Progenitor cell of endocrine pancreas (in vitro differentiated cells): ENCODE measurements at places on chromosomes 12 and 14. TPM values are rescaled to one million over a fixed set of nuclear protein-coding genes. Genes with fewer than 3 reads are reported as not detected.

The APEX1 gene
- total RNA-seq = 309 and 322 TPM in 2 replicates

The PITPNM2 gene
- total RNA-seq = 2.1 and 2.6 TPM in 2 replicates

The EIF2S3B gene
- 1.8 and 2.4 TPM in 2 replicates for total RNA-seq

The NYNRIN gene
- 38.3 and 40.0 TPM in 2 replicates for total RNA-seq

The ANKRD33 gene
- total RNA-seq = 0.14 and 0.44 TPM in 2 replicates

The OTUB2 gene
- total RNA-seq = 7.0 and 7.4 TPM in 2 replicates

The PLEKHG7 gene
- total RNA-seq = 0.65 and 0.75 TPM in 2 replicates

The LRTM2 gene
- 0.48 and 0.53 TPM in 2 replicates for total RNA-seq

The C12orf50 gene
- total RNA-seq = 0.10 and 0.16 TPM in 2 replicates

The ACYP1 gene
- total RNA-seq = 19.9 and 21.2 TPM in 2 replicates

The TGM1 gene
- 5.8 and 7.0 TPM in 2 replicates for total RNA-seq

The CDKN3 gene
- total RNA-seq = 20.2 and 20.5 TPM in 2 replicates

The B3GNT4 gene
- total RNA-seq = 0.27 and 0.91 TPM in 2 replicates

The BRF1 gene
- 49.3 and 49.9 TPM in 2 replicates for total RNA-seq

The RPL10L gene
- not detected in 2 replicates for total RNA-seq

The ARHGDIB gene
- 0.79 and 1.7 TPM in 2 replicates for total RNA-seq

The SERPINA9 gene
- not detected in 2 replicates for total RNA-seq

DNA sequence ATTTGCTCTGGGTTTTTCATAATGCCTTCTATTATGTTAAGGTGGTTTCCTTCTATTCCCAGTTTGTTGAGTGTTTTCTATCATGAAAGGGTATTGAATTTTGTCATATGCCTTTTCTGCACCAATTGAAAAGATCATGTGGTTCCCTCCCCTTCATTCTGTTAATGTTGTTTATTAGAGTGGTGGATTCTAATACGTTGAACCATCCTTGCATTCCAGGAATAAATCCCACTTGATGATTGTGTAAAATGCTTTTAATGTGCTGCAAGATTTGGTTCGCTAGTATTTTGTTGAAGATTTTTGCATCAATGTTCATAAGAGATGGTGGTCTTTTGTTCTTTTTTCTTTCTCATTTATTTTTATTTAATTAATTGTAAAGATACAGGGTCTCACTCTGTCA, 55.2 kb downstream of the ATP23 start:
- no peak for DNase-seq

- no peak for DNase-seq
Observed at GRCh38 chr12:103181366-103182152, 224.1 kb downstream of the ASCL1 start.

DNA sequence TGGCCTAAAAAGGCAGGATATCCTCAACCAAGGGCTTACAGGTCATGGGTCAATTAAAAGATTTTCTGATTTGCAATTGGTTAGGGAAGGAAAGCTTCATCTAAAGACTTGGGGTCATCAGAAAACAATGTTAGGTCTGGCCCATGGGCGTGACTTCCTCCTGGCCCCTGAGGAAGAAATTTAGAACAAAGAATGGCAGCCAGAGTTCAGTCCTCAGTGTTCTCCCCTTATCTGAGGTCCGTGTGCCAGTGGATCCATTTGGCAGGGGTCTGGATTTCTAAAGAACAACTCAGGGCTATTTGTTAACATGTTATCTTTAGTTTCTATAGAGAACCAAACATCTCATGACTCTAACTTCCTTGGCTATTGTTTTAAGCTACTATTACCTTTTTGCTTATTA, 27.8 kb upstream of the NFYB start:
- DNase-seq = no peak

GRCh38 chr14:75705014-75705413, 44.0 kb downstream of the TTLL5 start:
- no peak for DNase-seq

GRCh38 chr14:105376521-105377440, 21.6 kb upstream of the TEX22 start:
- no peak for DNase-seq

- no peak for DNase-seq
Observed at GRCh38 chr12:108342985-108343384, 3.9 kb upstream of the CMKLR1 start.

- no peak for DNase-seq
Observed at GRCh38 chr12:46548605-46549071, 176.1 kb upstream of the SLC38A2 start.

- no peak for DNase-seq
Observed at GRCh38 chr14:61640158-61641136, 54.9 kb upstream of the HIF1A start.

DNA sequence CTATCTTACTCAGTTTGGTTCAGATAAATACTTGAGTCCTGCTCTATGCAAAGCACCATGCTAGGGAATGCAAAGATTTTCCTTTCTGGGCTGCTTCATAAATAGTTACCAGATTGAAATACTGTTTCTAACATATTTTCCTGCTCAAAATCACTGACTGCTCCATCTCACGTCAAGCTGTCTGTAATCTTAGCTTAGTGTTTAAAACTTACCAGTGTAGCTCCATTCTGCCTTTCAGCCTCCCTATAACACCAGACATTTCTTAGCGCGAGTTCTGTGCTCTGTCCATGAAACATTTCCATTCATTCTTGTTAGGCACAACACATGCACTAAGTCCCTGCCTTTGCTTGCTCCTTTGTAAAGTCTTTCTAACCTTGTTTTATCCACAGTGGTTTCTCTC, 129.4 kb downstream of the NPAS3 start:
- no peak for DNase-seq

GRCh38 chr12:92144631-92145480, 790 bp downstream of the BTG1 start:
- DNase-seq = peak; percentile 41

DNA sequence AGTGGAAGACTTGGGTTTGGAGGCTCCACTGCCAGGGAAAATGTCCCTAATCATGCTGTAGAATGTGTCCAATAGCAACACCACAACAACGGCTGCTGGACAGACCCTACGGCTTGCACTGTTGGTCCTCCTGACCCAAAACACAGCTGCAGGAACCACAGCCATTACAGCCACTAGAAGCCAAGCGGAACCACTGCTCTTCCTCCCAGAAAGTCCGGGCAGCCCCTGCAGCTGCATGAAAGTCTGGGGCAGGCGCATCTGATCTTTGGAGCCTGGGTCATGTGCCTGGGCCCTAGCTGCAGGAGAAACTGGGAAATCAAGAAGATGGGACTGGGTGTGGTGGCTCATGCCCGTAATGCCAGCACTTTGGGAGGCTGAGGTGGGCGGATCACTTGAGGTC, 124.7 kb upstream of the METAP2 start:
- DNase-seq = no peak

DNA sequence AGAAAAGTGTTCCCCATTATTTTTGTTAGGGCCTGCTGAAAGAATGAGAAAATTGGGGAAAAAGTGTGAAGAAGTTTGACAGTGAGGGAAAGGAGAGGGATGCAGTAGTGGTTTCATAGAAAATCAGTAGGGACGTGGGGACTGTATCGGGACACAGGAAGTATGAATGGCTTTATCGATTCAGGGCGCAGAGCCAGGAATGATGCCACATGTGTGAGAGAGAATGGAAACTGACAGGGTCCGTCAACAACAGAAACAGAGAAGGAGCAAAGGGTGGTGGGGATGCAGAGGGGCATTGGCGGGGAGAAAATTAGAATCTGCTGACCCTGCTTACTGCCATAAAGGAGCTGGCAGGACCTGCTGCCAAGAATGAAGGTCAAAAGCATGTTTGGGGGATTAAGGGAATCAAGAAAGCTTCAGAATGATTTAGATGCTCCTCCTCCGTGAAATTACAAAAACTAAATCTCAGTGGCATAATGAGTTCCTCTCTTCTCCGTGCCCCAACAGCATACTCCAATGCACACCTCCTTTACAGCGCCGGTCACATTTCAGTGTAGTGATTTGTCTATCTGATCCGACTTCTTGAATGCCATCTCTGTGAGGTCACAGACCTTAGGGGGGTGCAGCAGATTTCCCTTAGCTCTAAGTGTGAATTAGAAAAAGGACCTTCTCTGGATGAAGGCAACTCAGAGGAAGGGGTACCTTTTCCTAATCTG, 92.6 kb downstream of the EMP1 start:
- no peak for DNase-seq
